Thyroid gland (tissue), 4 donors: ENCODE measurements at places on chromosomes 5 and 9. TPM values are rescaled to one million over a fixed set of nuclear protein-coding genes. Genes with fewer than 3 reads are reported as not detected.
A peak's percentile ranks its signal among the peaks of the same experiment; 100 is the strongest.

GRCh38 chr9:89939626-89940292 lies 334.9 kb downstream of the GADD45G start:
- H3K27ac ChIP-seq, result no peak overlapping the region
- no peaks in the 10 kb centered on the region for H3K27me3 ChIP-seq
- H3K4me1 ChIP-seq, result peaks cover 29% of the 10 kb centered on the region
- no peaks in the 10 kb centered on the region for H3K36me3 ChIP-seq
- H3K4me3 ChIP-seq, result no peak overlapping the region

GRCh38 chr9:36739373-36740116 lies 166.8 kb downstream of the MELK start:
- no peaks in the 10 kb centered on the region for H3K36me3 ChIP-seq
- H3K4me1 ChIP-seq, result no peaks in the 10 kb centered on the region
- no peak overlapping the region for H3K4me3 ChIP-seq
- no peak for DNase-seq

DNA sequence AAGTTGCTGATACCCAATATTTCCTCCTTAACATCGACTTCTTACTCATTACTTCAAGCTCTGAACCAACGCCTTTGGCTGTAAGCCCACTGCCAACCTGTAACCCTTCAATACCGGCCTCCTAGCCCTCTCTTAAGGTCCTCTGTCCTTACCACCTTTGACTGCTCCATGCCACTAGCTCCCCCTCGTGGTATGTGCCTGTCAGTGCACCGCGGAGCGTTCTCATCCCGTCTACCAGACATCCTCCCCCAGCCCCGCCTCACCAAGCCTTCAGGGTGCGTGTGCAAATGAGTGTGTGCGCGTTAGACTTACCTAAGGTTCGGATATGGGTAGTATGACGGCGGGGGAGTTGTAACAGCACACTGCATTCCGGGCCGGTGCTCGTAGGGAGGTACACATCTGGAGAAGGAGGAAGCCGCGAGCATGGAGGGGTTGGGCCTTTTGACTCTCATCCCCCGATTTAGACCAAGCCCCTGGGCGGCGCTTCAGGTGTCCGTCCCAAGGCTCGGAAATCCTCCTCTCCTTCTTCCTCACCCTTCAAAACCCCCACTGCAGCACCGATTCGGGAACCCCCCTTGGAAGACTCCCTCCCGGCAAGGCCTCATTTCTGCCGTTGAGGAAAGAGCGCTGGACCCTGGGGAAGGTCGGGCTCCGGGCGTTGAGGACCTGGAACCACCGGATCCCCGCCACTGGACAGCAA lies 2.8 kb upstream of the MYORG start:
- no peak overlapping the region for H3K4me3 ChIP-seq
- peak; percentile 91 for DNase-seq
- H3K4me1 ChIP-seq, result peaks cover 20% of the 10 kb centered on the region
- H3K27me3 ChIP-seq, result no peaks in the 10 kb centered on the region
- H3K27ac ChIP-seq, result no peak overlapping the region
- no peaks in the 10 kb centered on the region for H3K36me3 ChIP-seq

The CCDC180 gene
- total RNA-seq, result 33.0 TPM

- H3K36me3 ChIP-seq, result no peaks in the 10 kb centered on the region
- H3K27ac ChIP-seq, result peak overlapping the region; percentile 25
- H3K27me3 ChIP-seq, result no peaks in the 10 kb centered on the region
- DNase-seq, result no peak
Observed at GRCh38 chr5:141874262-141874964, 3.8 kb downstream of the PCDH1 start.

The PCDHA11 gene
- total RNA-seq, result 2.1 TPM

DNA sequence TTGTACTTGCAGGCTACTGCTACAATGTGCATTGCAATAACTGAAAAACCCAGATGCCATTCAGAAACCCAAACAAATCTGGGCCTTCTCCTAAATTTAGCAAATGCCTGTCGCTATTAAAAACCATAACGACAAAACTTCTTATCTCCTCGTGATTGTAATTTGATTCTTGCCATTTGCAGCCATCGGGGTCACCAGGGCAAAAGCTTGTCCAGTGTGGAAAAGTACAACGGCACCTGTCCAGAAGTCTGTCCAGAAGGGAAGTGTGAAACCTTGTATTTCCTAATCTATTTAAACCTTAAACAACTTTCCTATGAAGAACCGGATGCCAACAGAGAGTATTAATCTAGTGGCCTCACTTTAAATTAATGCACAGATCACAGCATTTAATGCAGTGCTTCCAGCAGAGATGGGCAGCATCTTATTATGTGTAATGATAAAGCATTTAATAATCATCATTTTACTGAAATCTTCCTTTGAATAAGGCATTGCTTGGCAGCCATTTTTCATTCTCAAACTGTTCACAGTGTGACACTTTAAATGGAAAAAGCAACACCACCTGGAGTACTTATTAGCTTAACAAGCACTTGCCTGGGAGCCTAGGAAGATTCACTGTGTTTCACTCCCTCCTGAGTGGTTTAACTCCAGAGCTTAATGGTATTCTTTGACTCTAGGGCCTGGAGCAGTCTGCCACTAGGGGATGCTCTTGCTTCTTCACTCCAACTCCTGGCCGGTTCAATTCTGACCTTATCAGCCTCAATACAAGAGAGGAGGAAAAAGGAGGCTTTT lies 4.9 kb upstream of the C7 start:
- no peaks in the 10 kb centered on the region for H3K27me3 ChIP-seq
- peak; percentile 35 for DNase-seq
- H3K4me3 ChIP-seq, result no peak overlapping the region
- H3K27ac ChIP-seq, result no peak overlapping the region

The SURF2 gene
- 42.7 TPM for total RNA-seq

- H3K27ac ChIP-seq, result no peak overlapping the region
- H3K4me3 ChIP-seq, result no peak overlapping the region
- DNase-seq, result peak; percentile 84
- H3K4me1 ChIP-seq, result no peaks in the 10 kb centered on the region
Observed at GRCh38 chr5:79857714-79858409, 133.2 kb downstream of the MTX3 start.

GRCh38 chr5:140996060-140996459 lies 29.8 kb downstream of the PCDHAC2 start:
- H3K27me3 ChIP-seq, result no peaks in the 10 kb centered on the region
- H3K4me1 ChIP-seq, result peaks cover 7% of the 10 kb centered on the region
- H3K27ac ChIP-seq, result no peak overlapping the region
- peak; percentile 27 for DNase-seq

The IRX1 gene
- 0.38 TPM for total RNA-seq

- H3K4me1 ChIP-seq, result no peaks in the 10 kb centered on the region
- H3K4me3 ChIP-seq, result no peak overlapping the region
- no peaks in the 10 kb centered on the region for H3K36me3 ChIP-seq
Observed at GRCh38 chr9:71355884-71356283, 234.5 kb upstream of the TRPM3 start.

- H3K36me3 ChIP-seq, result no peaks in the 10 kb centered on the region
- H3K4me1 ChIP-seq, result peaks cover 40% of the 10 kb centered on the region
- DNase-seq, result peak; percentile 70
- peak overlapping the region; percentile 87 for H3K27ac ChIP-seq
- H3K27me3 ChIP-seq, result no peaks in the 10 kb centered on the region
Observed at GRCh38 chr5:146048994-146049703, 56.2 kb downstream of the PLAC8L1 start.

DNA sequence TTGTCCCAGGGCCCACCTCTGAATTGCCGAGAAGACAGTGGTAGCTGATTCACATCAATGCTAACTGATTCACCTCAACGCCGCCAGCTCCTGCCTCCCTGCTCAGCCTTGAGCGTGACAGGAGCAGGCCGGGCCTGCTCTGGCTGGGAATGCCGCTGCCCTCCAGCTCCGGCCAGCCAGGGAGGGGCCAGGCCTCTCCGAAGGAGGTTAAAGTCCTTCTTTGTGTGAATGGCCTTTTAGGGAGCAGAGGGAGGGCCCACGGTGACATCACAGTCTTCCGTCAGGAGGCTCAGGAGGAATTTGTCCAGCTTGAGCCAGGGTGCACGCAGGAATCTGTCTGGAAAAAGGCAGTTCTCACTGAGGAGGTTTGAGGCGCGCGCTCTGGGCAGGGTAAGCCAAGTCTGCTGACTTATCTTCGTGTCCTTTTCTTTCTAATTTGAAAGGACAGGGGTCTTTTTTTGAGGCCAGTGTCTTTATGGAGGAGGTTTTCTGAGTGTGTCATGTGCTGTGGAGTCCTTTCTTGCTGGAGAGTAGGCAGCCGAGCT lies 82.7 kb downstream of the C9orf152 start:
- peak overlapping the region; percentile 94 for H3K27ac ChIP-seq
- H3K27me3 ChIP-seq, result no peaks in the 10 kb centered on the region
- no peaks in the 10 kb centered on the region for H3K36me3 ChIP-seq
- H3K4me1 ChIP-seq, result peaks cover 74% of the 10 kb centered on the region

The ATP10B gene
- total RNA-seq, result not detected

GRCh38 chr5:174793076-174793475 lies 68.7 kb downstream of the MSX2 start:
- H3K4me3 ChIP-seq, result no peak overlapping the region
- no peaks in the 10 kb centered on the region for H3K36me3 ChIP-seq
- no peak overlapping the region for H3K27ac ChIP-seq
- no peak for DNase-seq
- H3K27me3 ChIP-seq, result no peaks in the 10 kb centered on the region

The NTRK2 gene
- total RNA-seq, result 186 TPM

The GRXCR2 gene
- total RNA-seq, result not detected

The CCDC192 gene
- 1.3 TPM for total RNA-seq

GRCh38 chr5:74953554-74953936 lies 87.4 kb upstream of the FAM169A start:
- H3K36me3 ChIP-seq, result no peaks in the 10 kb centered on the region
- H3K4me3 ChIP-seq, result no peak overlapping the region
- no peak overlapping the region for H3K27ac ChIP-seq
- H3K4me1 ChIP-seq, result no peaks in the 10 kb centered on the region

The KIF4B gene
- not detected for total RNA-seq

- H3K36me3 ChIP-seq, result no peaks in the 10 kb centered on the region
- no peak for DNase-seq
- no peaks in the 10 kb centered on the region for H3K27me3 ChIP-seq
- H3K27ac ChIP-seq, result peak overlapping the region; percentile 8
- peaks cover 16% of the 10 kb centered on the region for H3K4me1 ChIP-seq
- no peak overlapping the region for H3K4me3 ChIP-seq
Observed at GRCh38 chr5:122111460-122111859, 17.9 kb upstream of the ZNF474 start.

DNA sequence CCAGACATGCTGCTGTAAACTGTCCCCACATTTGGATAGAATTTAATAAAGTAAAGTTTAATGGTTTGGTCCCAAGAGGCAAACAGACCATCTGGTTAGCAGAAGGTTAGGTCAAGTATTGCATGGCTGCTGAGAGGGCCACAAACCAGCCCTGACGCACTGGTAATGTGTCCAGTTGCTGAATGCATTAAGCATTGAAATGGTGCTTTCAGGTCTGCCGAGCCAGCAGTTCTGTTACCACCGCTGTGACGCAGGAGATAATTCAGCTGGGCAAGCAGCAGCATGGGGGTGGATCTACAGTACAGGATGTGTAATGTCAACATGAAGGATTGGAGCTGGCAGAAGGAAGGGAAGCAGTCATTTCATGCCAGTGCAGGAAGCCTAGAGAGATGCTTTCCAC lies 16.0 kb downstream of the ZNF462 start:
- H3K27ac ChIP-seq, result peak overlapping the region; percentile 77
- peaks cover 82% of the 10 kb centered on the region for H3K4me1 ChIP-seq
- DNase-seq, result peak; percentile 77
- no peaks in the 10 kb centered on the region for H3K36me3 ChIP-seq
- no peaks in the 10 kb centered on the region for H3K27me3 ChIP-seq
- H3K4me3 ChIP-seq, result no peak overlapping the region

GRCh38 chr9:79353856-79354520 lies 217.8 kb upstream of the TLE4 start:
- no peaks in the 10 kb centered on the region for H3K27me3 ChIP-seq
- H3K4me3 ChIP-seq, result no peak overlapping the region
- no peak overlapping the region for H3K27ac ChIP-seq
- H3K4me1 ChIP-seq, result no peaks in the 10 kb centered on the region
- H3K36me3 ChIP-seq, result no peaks in the 10 kb centered on the region

DNA sequence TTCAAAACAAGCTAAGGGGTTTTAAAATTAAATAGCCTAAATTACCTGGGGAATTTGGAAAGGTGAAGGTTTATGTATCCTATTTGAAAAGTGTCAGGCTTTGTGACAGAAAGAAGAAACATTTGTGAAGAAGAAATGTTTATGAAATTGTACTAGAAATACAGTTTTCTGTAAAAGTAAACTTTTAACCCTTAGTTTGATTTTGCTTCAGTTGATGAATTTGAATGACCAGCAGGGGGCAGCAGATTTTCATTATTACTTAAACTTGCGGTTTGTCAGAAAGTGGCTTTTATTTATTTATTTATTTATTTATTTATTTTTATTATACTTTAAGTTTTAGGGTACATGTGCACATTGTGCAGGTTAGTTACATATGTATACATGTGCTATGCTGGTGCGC lies 58.1 kb downstream of the NNT start:
- no peak overlapping the region for H3K27ac ChIP-seq
- H3K4me1 ChIP-seq, result peaks cover 10% of the 10 kb centered on the region
- H3K27me3 ChIP-seq, result no peaks in the 10 kb centered on the region
- no peaks in the 10 kb centered on the region for H3K36me3 ChIP-seq
- peak; percentile 25 for DNase-seq
- H3K4me3 ChIP-seq, result no peak overlapping the region

The LHX3 gene
- total RNA-seq, result not detected

DNA sequence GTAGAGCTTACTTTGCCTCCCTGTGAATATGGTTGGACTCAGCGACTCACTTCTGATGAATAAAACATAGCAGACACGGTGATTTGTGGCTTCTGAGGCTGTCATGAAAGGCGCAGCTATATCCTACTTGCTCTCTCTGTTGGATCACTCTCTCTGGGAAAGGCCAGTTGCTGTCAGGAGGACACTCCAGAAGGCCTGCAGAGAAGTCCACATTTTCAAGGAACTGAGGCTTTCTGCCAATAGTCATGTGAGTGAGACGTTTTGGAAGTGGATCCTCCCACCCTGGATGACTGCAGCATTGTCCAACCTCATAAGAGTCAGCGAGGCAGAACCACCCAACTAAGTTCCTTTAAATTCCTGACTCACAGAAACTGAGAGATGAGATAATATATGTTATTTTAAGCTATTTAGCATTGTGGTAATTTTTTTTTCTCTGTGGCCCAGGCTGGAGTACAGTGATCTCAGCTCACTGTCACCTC lies 156.0 kb upstream of the MAST4 start:
- H3K27me3 ChIP-seq, result no peaks in the 10 kb centered on the region
- no peaks in the 10 kb centered on the region for H3K36me3 ChIP-seq
- no peak for DNase-seq
- no peaks in the 10 kb centered on the region for H3K4me1 ChIP-seq
- H3K27ac ChIP-seq, result no peak overlapping the region
- no peak overlapping the region for H3K4me3 ChIP-seq
